ENCODE measurements at places on chromosomes 6 and 20.

DNA sequence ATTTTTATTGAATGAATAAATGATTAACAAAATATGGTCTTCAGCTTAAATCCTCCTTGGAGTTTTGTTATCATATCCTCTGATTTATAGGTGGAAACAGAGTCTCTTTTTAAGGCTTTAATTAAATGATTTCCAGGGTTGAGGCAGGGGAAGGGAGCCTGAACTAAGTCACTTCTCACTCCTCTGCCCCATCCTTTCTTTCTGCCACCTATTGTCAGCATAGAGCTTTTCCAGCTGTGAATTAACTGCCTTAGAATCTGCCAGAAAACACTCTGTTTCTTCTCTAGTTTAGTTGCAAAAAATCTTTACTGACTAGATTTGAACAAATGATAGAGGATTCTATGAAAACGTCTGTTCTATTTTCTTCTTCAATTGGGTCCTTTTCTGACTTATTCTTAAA is 9.8 kb downstream of the OGFRL1 start:
- no peak for DNase-seq

DNA sequence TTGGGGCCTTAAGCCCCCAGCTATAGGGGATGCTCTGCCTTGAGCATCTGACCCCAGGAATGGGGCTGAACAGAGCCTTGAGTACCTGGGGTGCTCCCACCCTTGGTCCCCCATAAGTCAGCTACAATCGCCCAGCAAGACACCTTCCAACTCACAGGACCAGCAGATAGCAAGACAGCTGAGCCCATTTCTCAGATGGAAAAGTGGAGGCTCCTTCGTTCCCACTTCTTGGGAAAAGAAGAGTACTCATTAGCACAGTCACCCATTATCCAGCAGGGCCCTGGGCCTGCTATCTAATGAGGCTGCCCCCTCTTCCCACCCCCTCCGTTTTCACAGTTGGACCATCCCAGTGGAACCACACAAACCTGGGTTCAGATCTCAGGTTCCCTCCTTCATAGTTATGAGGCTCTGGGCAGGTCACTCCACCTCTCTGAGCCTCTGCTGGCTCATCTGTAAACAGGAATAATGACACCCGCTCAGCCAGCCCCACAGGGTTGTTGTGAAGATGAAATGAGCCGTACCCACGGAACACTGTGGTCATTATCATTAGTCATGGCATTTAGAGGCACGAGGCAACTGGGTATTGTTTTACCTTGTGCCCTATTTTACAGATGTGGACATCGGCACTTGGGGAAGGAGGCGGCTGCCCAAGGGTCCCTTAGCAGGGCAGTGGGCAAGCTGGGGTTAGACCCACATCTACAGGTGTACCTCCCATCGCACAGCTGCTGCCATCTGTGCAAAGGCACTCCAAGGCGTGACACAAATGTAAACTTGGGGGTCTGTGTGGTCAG is 4.5 kb downstream of the LPIN3 start:
- no peak for DNase-seq

GRCh38 chr20:35360033-35360432 is 51.7 kb downstream of the UQCC1 start:
- DNase-seq: no peak

DNA sequence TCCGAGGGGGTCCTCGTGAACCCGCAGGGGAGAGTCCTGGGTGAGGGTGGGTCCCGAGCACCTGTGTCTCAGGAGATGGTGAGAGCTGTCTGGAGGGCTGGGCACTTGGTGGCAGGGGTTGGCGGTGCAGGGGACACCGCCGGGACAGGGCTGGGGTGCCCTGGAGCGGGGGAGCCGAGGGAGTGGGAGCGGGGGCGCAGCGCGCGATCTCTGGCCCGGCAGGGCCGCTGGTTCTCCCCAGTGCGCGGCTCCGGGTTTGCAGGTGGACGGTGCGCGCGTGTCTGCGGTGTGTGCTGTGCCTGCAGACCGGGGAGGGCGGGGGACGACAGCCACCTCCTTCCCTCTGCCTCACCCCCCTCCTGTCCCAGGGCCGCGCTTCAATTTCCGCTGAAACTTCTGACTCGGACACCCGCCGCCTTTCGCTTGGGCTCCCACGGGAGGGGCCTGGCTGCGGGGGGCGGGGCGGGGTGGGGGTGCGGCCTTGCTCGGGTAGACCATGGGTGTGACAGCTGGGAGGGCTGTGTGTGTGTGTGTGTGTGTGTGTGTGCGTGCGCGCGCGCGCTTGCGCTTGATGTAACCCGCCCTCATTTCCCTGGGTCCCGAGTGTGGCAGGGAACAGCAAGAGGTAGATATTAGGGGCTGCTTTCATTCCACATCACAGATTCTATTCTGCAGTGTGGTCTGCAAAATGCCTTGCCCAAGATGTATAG is 1.2 kb downstream of the TRIB3 start:
- no peak for DNase-seq

GRCh38 chr20:62258499-62259293 is 20.4 kb downstream of the OSBPL2 start:
- no peak for DNase-seq

DNA sequence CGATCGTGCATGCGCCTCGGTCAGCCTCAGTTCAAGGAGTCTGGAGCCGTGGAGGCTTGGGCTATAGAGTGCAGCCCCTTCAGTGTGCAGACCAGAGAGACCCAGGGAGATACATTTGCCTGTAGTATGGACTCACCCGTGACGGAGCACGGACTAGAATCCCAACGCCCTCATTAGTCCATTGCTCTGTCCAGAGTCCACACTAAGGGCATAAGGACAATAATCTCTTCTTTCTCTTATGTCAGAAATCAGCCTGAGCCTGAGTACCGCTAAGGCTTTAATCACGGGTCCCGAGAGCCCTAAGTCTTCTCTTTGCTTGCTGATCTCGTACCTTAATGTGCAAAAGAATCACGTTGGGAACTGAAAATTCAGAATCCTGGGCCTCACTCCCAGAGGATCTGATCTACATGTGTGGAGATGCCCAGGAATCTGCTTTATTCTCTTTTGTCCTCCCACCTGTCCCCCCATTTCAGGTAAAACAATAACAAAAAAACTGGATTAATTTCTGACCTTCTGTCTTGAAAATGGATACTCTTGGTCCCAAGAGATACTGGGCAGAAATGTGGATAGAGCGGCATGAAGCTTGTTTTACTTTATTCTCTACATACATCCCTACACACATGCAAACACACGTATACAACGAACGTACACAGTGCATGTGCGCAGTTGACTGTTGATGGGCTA is 671 bp downstream of the BPHL start:
- DNase-seq: no peak

- no peak for DNase-seq
Observed at GRCh38 chr20:60036746-60037499, 78.7 kb downstream of the CDH26 start.

DNA sequence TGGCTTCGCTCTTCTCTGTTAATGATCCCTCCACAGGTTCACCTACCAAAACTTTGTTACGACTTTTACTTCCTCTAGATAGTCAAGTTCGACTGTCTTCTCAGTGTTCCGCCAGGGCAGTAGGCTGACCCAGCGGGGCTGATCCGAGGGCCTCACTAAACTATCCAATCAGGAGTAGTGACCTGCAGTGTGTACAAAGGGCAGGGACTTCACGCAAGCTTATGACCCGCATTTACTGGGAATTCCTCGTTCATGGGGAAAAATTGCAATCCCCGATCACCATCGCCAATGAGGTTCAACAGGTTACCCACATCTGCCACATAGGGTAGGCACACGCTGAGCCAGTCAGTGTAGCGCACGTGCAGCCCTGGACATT is 771.4 kb upstream of the DEFB115 start:
- no peak for DNase-seq

DNA sequence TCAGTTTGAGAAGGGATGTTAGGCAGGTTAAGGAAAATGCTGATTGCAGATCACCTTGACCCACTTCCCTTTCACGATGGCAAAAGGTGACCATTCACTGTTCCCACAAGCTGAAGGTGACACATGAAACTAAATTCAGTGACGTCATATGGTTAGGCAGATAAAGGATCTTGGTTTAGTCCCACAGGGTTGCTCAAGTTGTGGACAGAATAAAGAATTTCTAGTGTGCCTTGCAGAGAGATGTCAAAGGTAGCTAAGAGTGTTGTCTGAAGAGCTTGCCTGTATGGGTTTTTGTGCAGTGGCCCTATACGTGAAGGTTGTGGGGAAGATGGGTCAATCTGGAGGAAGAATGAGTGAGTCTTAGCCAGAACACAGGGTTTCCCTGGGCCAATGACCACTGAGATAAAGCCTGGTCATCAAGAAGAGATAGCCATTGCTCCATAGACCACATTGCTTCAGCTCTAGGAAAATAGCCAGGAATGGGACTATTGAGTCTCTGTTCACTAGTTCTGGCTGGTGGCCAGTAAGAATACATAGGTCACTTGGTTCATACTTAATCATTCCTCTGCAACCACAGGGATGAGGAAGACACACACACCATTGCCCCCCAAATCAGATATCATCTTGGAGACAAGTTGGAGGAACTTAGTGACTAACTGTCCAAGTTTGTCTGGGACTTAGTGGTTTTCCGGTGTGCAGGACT is 148.5 kb upstream of the ATXN1 start:
- no peak for DNase-seq
